ENCODE measurements at places on chromosomes 12 and 14.

DNA sequence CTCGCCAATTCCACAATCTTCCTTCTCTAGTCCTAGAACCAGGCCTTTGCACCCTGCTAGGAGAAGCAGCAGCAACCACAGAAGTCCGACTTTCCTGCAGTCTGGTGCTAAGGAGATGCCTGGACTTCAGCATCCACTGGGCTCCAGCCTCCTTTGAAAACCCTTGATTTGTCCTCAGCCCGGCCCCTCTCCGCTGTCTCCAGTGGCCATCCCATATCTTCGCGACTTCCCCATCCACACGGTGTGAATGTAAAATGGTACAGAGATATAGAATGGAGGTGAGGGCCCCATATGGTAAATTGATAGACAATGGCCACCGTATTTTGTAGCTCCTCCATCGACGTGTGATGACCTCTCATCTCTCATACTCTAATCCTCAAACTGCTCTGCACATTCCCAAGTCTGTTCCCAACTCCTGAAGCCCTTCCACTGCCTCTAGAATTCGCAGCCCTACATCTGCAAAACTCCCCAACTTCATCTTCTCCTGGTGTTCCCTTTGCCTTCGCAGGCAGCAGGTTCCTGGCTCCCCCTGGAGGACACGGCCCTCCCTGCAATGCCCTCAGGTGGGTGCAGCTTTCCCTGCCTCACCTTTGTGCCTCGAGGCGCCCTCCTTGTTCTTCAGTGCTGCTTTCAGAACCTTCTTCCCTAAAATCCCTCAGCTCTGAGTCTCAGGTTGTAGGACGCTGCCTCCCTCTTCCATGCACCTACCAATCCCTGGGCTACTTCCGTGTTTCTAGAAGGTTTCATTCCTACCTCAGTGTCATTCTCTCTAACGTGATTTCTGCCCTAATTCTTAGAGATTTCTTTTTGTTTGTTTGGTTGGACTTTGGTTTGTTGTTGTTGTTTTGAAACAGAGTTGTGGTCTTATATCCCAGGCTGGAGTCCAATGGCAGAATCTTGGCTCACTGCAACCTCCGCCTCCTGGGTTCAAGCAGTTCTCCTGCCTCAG is 36.7 kb downstream of the TMBIM6 start:
- DNase-seq: no peak

DNA sequence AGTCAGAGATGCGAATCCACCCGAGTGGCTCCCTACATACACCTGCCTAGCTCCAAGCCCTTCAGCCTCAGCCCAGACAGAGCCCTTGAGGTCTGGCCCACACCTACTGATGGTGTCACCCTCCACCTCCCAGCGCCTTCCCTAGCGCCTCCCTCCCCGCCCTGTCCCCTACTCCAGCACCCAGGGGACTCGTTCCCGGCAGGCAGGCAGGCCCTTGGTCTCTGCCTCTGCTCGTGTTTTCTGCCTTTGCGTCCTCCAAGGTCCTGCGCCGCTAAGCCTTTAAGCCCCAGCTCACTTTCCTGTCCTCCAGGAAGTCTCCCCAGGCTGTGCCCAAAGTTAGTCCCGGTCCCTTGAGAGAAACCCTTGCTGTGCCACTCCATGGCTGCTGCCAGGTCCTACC is 12.7 kb downstream of the INF2 start:
- DNase-seq: no peak

- DNase-seq: no peak
These were observed 16.0 kb upstream of the OR6S1 start for GRCh38 chr14:20657216-20658211.

GRCh38 chr14:80434574-80435321 is 223.4 kb upstream of the DIO2 start:
- DNase-seq: no peak

GRCh38 chr14:77889971-77890442 is 90.1 kb downstream of the ADCK1 start:
- DNase-seq: no peak

DNA sequence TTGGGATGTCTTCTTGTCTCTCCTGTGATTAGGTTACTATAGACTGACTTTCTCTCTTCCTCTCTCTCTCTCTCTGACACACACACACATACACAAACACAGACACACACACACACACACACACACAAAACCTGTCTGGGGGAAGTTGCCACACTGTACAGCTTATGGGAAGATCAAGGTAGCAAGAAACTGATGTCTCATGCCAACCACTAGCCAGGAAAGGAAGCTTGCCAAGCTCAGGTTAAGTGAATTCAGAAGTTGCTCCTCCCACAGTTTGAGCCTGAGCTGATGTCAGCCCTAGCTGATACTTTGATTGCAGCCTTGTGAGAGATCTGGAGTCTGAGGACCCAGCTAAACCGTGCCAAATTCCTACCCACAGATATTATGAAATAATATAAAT is 67.1 kb downstream of the PPFIA2 start:
- no peak for DNase-seq

DNA sequence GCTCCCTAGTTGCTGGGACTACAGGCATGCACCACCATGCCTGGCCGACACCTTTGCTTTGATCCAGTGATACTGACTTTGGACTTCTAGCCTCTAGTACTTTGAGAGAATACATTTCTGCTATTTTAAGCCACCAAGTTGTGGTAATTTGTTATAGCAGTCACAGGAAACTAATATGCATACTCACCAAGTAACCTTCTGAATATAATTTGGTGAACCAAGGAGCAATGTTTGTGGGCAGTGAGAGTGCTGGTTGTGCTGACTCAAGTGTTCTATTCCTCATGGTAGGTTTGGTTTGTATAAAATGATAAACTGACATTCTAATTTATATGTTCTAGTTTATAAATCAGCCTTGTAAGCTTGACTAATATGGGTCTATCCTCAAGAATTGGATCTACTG is 42.4 kb upstream of the MMP19 start:
- no peak for DNase-seq

DNA sequence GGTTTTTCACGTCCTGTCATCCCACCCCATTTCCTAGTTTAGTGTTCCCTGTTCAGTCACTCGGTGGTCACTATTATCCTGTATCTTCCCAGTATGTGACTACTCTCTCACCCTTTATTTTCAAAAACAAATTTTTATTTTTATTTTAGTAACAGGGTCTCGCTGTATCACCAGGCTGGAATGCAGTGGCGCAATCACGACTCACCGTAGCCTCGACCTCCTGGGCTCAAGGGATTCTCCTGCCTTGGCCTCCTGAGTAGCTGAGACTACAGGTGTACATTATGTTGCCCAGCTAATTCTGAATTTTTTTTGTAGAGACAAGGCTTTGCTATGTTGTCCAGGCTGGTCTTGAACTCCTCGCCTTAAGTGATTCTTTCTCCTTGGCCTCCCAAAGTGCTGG is 20.1 kb upstream of the PRICKLE1 start:
- no peak for DNase-seq

GRCh38 chr12:41271489-41271888 is 83.4 kb downstream of the PDZRN4 start:
- DNase-seq: no peak

GRCh38 chr12:130628304-130628703 is 87.8 kb downstream of the RIMBP2 start:
- no peak for DNase-seq

- DNase-seq: no peak
These were observed 221.9 kb upstream of the KITLG start for GRCh38 chr12:88802096-88802706.

DNA sequence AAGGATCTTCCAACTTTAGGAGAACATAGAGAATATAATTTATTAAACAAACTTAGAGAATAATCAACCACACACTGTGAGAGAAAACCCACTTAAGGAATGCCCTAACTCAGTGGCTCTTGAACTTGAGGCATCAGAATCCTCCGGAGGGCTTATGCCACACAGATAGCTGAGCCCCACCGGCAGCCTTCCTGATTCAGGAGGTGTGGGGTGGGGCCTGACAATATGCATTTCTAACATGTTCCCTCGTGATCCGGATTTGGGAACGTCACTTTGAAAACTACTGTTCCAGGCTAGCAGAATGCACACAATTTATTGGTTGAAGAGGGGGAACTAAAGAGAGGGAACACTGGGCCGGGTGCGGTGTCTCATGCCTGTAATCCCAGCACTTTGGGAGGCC is 2.0 kb upstream of the SOAT2 start:
- no peak for DNase-seq

- DNase-seq: no peak
These were observed 30.3 kb downstream of the HIP1R start for GRCh38 chr12:122865268-122866231.

DNA sequence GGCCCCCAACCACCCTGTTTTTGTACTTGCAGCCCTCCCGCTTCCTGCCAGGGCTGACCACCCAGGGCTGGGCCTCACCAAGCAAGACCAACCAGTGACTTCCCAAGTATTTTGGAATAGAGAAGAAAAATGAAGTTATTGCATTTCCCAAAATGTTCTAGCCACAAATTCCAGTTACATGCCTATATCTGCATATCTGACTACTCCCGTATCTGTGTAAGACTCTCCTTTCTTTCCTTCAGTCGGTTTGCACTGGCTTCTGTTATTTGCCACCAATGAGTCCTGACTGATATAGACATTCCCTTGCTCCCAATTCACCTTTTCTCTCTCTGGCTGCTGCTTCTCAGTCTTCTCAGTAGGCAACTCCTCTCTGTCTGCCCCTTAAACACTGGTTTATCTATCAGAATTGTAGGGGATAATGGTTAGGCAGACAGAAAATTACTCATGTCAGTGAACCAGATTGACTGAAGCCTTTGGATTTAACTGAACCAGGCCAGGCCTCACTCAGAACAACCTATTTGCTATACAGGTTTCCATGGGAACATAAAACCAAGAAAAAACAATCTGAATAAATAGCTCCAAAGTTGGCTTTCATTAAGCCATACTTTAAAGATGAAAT is 85.3 kb downstream of the SPTSSA start:
- no peak for DNase-seq

DNA sequence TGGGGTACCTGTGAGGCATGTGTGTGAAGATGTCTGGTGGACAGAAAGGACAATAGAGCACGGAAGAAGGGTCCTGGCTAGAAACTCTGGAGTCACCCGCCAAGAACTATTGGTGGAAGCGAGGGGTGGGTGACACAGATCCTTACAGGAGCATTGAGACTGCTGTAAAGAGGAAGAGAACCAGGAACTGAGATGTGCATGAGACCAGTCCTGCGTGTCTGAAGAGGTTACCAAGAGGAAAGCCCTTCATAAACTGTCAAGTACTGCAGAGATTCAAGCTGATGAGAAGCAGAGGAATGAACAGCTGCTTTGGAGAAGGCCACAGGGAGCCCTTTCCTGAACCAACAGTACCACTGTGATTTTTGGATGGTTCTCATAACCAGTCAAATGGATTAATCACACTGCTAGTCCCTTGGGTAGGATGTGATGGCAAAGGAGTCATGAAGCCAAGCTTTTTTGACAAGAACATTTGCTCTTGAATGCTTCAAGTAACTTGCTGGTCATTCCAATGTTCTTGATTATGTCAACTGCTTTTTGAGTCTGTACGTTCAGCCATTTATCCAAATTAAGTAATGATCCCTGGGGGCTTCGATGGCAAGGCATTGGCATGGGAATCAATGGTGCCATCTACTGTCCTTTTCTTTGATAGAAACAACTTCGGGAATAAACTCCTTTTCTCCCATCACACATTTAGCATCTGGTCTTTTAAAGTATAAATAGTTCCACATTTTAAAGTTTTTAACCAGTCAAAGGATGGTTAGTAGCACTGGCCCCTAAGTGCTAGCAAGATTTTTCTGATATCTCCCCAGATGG is 42.9 kb downstream of the GPR135 start:
- no peak for DNase-seq

- no peak for DNase-seq
These were observed 7.7 kb downstream of the SLC39A5 start for GRCh38 chr12:56237552-56237951.

GRCh38 chr12:103013741-103014300 is 56.3 kb downstream of the ASCL1 start:
- DNase-seq: no peak

- no peak for DNase-seq
These were observed 56.1 kb upstream of the OR4E1 start for GRCh38 chr14:21729703-21730233.

GRCh38 chr14:105818712-105819005 is 292.3 kb downstream of the TMEM121 start:
- DNase-seq: no peak

DNA sequence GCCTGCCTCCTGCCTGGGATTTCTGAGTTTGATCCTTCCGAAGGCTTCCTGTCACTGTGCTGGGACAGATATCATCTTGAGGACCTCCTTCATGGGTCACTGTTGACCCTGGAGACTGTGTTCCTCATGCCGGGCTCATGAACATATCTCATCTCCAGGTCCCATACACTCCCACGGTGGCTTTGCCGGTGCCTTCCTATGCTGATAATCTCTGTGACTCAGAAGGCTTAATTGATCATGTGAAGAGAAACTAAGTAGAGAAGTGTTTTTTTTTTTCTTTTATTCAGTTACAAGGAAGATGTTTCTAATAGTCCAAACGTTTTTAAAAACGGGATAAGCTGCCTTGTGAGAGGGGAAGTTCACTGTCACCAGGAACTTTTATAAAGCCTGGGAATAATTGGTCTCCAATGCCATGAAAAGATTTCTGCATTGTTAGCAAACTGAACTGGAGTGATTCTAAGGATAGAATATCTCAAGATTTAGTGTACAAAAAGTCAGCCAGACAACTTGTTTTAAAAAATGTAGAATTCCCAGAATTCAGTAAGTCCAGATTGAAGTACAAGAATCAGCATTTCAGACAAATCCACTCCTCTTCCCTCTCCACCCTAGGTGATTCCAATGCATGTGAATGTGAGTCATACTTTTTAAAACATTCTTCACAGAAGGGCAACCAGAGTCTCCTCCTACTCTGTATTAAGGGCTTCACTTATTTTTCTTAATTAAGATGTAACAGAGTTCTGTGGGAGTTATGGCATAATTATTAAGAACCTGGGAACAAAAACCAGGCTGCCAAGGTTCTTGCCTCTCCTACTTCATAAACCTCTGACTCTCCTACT is 139.8 kb upstream of the LGR5 start:
- no peak for DNase-seq

DNA sequence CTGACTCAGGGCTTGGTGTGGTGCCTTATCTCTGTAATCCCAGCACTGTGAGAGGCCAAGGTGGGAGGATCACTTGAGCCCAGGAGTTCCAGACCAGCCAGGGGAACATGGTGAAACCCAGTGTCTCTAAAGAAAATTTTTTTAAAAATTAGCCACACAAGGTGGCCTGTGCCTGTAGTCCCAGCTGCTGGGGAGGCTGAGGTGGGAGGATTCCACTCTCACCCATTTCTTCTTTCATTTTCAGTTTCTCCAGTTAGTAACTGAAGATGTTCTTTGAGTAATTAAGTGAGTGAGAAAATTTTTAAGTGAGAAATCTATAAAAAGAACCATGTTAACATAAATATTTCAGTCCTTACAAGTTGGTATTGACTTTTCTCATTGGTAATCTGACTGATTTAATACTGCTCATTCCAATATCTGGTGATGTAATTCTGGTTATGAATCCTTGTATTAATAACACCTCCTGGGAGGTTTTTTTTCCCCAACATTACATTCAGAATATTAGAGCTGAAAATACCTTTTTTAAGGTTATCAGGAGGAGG is 6.1 kb downstream of the METTL3 start:
- no peak for DNase-seq

DNA sequence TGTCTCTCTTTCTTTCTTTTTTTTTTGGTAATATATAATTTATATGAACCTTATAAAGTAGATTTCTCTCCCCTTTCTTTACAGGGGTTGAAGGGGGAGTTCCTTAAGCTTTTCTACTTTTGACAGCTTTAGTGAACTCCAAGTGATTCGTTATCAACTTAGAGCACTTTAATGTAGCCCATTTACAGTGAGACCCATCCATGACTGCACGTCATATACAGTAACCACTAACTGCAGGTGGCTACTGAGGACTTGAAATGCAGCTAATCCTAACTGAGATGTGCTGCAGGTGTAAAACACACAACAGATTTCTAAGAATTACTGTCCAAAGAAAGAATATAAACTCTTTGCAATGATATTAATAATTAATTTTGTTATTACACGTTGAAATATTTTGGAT is 582 bp downstream of the LRRIQ1 start:
- DNase-seq: no peak

Data from hypothalamus (tissue), 51 donors.